Activated CD8-positive, alpha-beta T cell treated with anti-CD3 and anti-CD28 coated beads for 36 hours (primary cell): ENCODE measurements at places on chromosomes 3 and 15.

DNA sequence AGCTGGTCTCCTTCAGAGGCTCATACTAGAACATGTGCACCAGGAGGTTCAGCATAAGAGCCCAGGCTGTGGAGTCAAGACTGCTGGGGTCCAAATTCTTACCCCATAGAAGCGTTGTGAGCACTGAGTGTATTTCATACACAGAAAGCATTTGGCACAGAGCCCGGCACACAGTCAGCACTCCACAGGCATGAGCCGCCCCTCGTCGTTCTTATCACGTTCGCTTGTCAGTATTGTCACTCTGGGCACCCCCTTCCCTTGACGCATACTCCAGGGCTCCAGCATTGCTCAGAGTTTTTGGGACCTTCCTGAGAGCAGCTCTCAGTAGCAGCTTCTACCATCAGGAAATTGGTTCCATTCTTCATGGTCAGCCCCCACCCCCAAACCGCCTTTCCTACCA lies 25.2 kb downstream of the CORO2B start:
- DNase-seq, result no peak

DNA sequence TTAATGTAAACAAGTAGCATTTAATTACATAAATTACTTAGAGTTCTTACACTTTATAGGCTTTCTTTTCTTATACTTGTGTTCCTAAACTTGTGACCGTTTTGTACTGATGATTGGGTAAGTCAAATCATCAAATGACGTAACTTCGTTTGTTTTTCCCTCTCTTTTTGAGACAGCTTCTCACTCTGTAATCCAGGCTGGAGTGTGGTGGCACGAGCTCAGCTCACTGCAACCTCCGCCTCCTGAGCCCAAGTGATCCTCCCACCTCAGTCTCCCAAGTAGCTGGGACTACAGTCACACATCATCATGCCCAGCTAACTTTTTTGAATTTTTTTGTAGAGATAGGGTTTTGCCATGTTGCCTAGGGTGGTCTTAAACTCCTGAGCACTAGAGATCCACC lies 226.0 kb downstream of the TCF12 start:
- no peak for DNase-seq

- DNase-seq, result no peak
Measured at GRCh38 chr3:114974387-114974786, 172.7 kb downstream of the ZBTB20 start.

- no peak for DNase-seq
Measured at GRCh38 chr15:67579164-67579563, 36.7 kb downstream of the MAP2K5 start.

DNA sequence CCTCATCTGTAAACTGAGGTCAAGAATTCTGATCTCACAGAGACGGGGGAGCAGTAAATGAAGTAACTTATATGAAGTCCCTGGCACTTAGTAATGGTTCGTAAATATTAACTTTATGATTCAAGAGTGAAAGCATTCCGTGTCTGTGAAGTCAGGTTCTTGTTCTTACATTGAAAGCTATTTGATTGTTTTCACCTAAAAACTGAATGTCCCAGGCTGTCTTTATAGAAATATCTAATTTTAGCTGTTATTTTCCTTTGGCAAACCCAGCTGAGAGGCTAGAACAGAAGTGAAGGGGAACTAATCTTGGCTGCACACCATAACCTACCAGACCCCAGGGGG lies 84.5 kb downstream of the CHSY1 start:
- no peak for DNase-seq

DNA sequence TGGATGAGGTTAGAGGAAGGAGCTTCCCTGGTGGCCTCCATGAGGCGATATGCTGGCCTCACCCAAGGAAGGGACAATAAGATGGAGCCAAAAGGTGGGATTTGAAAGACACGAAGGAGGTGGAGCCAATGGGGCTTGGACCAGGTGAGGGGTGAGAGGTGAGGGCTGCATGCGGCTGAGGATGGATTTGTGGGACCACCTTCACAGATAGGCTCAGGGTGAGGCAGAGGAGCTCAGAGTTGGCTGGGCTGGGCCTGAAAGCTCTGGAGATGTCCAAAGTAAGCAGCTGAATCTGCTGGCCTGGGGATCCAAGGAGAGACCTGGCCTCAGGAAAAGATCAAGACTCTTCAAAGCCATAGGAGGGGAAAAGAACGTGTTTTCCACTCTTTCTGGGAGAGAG lies 49.8 kb downstream of the EXOG start:
- no peak for DNase-seq

- DNase-seq, result no peak
Measured at GRCh38 chr3:40258555-40258954, 51.0 kb upstream of the EIF1B start.

DNA sequence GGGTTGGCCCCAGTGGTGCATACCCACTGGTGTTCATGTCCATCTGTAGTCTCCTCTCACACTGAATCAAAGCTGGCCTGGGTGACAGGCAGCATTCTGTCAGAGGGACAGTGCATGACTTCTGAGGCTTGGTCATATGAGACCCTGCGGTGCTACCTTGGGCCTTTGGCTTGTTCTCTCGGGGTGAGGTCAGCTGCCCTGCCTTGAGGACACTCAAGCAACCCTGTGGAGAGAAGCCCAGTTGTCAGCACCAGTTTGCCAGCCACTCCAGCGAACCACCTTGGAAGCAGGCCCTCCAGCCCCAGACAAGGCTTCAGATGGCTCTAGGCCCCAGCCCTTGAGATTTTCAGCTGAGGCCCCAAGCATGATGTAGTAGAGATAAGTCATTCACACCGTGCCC lies 16.9 kb upstream of the RAB7A start:
- no peak for DNase-seq

- no peak for DNase-seq
Measured at GRCh38 chr3:47515864-47516319, 2.4 kb upstream of the ELP6 start.

- no peak for DNase-seq
Measured at GRCh38 chr3:180684807-180685206, 5.5 kb upstream of the CCDC39 start.

DNA sequence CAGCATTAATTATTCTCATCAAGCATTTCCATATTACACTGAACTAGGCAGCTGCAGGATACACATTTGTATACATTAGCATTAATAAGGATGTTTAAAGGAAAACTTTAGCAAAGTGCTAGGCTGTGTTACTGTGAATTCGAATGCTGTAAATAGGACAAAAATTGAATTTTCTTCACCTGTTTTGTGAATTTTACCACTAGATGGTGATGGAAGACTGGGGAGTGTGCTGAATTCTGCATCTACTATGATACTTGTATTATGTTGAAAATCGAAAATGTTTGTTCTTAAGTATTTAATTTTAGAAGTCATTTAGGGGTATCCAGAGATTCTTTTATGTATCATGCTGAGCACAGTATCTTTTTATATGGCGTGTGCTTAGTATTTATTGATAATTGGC lies 12.3 kb upstream of the P2RY14 start:
- no peak for DNase-seq

- no peak for DNase-seq
Measured at GRCh38 chr15:45641374-45641781, 6.5 kb downstream of the SQOR start.

DNA sequence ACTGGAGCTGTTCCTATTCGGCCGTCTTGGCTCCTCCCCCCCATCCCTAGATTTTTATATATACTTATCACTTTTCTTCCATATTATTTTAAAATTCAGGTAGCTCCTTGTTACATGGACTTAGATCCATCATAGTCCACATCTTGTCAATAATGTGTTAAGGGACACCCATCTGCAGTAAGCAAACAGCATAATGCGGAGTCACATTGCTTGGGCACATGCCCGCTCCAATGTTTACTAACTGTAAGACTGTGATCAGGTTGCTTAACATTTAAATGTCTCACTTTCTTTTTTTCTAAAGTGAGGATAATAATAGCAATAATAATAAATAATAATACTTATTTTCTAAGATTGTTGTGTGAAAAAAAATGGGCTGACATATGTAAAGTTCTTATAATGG lies 303.2 kb upstream of the SOX14 start:
- no peak for DNase-seq

- no peak for DNase-seq
Measured at GRCh38 chr3:16464511-16465148, 48.9 kb downstream of the RFTN1 start.

GRCh38 chr15:51371266-51371665 lies 29.8 kb downstream of the GLDN start:
- DNase-seq, result no peak

DNA sequence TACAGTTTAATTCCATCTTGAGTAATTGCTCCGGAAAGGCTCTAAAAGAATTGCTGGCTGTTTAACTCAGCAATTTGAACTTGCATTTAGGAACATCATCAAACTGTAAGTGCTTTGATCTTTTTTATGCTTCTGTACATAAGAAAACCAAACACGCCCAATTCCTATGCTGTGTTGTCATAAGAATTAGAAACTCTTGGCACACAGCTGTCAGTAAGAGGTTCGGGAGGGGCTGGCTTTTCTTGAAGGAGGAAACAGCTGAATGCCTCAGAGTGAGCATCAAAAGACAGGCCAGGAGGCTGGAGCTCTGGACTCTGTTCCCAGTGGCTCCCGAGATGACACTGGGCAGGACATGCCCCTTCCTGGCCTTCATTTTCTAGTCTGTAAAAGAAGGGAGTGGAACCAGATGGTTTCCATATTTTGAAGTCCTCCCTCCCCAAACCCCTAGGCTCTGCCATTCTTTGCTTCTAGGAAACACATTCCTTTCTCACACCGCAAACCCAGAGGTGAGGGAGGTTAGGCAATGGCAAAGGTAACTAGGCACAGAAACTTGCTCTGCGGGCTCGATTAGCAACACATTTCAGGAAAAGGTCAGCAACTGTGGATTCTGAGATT lies 73.7 kb upstream of the DLG1 start:
- no peak for DNase-seq

- DNase-seq, result peak; percentile 58
Measured at GRCh38 chr15:22895465-22896190, 57.2 kb downstream of the NIPA2 start.

DNA sequence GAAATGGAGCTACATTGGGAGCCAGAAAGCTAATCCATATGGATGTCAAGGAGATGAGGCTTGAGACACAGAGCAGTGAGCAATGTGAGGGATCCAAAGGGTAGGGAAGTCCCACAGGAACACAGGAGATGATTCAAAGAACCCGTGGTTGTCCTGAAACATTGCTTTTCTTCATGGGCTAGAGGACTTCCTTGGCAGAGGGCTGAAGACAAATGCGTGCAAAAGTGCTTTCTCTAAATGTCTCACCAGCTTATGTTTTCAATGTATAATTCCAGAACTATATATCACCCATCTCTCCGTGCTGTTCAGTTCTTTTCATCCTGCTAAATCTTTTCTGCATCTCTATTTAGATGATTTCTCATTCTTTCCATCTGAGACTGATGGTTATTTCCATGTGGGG lies 46.0 kb upstream of the GOLGA8A start:
- DNase-seq, result no peak

DNA sequence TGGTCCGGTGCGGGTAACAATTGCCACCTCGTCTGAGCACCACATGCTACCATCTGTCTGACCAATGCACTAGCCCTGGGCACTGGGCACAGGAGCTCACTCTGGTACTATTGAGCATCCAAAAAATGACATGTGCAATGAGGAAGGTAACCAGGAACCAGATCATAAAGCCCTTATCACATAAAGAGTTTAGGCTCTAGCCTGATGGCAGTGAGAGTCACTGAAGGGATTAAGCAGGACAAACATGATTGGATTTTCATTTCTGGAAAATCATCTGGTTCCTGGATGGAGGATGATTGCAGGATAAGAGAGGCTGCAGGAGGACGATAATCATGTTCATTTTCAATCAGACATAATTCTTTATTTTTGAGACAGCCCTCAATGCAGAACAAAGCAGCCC lies 12.4 kb downstream of the NDUFB4 start:
- DNase-seq, result no peak

DNA sequence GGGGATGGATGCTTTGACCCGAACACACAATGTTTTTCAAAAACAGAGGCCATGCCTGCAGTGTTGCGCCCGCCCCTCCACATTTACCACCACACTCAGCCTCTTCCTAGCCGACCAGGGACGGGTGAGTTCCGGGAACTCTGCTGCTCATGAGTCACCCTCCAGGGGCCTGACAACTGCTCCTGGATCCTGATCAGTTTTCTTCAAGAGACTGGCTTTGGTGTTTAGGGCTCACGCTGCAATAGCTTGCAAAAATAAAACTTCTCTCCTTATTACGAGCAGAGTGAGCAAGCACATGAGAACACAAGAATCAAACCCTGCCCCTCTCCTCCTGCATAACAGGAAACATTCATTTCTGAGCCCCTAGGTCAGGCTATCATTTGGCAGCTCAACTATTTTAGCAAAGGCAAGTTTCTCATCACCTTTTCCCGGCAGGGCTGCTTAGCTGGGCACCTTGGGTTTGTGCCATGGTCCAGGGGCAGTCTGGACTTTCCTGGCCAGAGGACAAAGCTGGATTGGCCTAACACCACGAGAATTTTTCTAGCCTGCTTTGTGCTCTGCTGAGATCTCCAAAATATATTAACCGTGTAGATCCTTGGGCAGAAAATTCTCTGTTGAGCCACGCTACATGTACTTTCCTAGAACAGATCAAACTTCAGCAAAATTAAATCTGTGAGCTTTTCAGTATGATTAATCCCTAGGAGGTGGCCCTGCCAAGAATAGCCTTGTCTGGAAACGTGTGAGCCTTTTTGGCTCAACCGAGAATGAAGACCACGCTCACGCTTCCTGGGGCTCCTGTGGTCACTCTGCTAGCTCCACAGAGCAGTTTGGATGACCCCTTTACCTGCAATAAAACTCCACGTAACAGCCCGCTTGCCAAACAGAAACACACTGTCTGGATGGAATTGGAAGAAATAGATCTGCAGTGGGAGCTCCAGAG lies 52.7 kb upstream of the SPATA12 start:
- DNase-seq, result peak; percentile 45

DNA sequence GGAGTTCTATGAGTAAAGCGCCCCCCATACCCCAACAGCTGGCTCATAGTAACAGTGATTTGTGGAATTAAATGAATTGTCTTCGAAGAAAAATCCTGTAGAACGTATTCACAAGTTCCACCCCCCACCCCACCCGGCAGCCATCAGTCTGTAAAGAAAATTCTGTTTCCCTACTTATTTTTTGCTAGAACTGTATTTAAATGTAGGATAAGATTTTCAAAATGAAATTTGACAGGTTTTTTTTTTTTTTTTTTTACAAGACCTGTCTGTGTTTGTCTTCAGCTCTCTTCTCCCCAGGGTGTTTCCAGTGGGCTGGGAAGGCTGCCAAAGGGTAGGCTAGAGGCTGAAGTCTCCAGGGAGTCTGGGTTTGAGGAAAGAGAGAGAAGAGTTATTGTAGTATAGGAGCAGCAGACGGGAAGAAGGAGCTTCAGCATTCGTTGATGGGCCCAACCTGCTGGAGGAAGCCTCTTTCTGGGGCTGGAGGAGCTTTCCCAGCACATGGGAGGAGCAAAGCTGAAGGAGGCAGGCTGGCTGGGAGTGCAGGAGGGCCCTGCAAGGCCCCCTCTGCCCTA lies 130.6 kb upstream of the SEMA6D start:
- DNase-seq, result no peak

DNA sequence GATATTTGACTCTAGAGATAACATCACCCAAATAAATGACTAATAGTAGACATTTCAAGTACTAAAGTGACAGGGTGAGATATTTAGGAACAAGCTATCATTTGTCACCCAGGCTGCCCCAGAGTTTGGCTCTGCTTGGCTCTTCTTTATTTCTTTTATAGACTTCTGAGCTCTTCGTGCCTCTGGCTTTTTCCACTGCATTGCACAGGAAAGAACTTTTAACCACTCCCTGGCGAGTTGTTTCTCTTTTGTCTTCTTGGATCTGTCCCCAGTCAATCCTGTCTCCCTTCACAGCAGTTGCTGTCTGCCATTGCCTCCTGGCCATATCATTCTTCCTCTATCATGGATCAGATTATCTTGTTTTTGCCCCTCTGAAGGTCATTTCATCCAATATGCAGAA lies 339.2 kb upstream of the DCBLD2 start:
- DNase-seq, result no peak

GRCh38 chr15:67852418-67852817 lies 12.6 kb upstream of the RNU6-1 start:
- no peak for DNase-seq
